ENCODE measurements at places on chromosomes 4 and X.

- DNase-seq: no peak
These were observed 25.8 kb downstream of the ADRA2C start for GRCh38 chr4:3791910-3792542.

DNA sequence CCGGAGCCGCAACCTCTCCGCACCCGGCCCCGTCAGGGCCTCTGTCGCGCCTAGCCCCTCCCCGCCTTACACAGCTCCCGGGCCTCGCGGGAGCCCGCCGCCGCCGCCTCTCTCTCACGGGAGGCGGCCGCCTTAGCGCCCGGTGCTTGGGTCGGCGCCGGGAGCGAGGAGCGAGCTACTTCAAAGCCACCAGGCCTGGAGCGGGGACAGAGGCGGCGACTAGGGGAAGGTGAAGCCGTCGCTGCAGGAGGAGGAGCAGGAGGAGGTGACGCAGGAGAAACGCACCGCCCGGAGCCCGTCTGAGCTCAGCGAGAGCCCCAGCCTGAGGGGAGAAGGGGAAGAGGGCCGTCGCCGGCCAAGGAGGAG is 250 bp downstream of the USP9X start:
- peak; percentile 54 for DNase-seq

GRCh38 chrX:109926743-109927662 is 75.9 kb upstream of the TMEM164 start:
- DNase-seq: no peak

DNA sequence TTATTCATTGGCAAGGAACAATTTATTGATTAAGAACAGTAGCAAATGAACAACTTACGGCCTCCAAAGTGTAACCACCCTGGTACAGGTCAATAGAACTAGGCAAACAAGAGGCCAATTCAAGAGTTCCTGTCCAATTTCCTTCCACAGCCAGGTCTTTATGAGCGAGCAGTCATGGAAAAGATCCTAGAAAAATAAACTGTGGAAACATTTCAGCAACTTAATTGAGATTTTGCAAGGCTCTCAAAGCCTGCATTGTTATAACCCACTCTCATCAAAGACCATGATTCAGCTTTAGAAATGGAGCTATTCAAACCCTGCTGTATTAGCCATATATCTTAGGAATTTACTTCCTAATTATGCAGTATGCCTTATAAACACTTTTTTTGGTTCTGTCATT is 43.6 kb downstream of the UNC5C start:
- peak; percentile 67 for DNase-seq

- DNase-seq: no peak
These were observed 23.7 kb downstream of the ELF4 start for GRCh38 chrX:130086447-130087206.
